Hypothalamus (tissue), 51 donors: ENCODE measurements at places on chromosomes 13 and 19.
A peak's percentile ranks its signal among the peaks of the same experiment; 100 is the strongest.

DNA sequence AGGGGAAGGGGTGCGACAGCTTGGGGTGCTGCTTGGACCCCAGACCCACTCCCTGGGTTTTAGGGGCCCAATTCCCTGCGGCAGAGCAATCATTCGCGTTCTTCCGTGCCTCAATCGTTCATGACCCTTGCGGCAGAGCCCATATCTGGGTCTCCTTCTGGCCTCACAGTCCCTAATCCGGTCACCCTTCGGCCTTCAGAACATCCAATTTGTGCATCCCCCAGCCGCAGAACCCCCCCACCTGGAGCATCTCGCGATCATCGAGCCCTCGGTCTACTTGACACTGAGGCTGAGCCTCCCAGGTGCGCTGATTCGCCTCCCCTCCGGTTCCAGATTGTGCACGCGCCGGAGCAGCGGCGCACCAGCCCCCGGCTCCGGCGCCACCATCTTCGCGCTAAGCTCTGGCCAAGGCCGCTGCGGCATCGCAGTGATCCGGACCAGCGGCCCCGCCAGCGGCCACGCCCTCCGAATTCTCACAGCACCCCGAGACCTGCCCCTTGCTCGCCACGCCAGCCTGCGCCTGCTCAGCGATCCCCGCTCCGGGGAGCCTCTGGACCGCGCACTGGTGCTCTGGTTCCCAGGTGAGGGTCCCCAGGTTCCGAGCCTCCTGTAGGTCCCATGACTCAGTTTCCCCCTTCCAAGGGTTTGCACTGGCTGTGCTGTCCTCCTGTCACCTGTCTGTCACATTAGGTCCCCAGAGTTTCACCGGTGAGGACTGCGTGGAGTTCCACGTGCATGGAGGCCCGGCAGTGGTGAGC is 501 bp downstream of the GTPBP3 start:
- no peak for DNase-seq

DNA sequence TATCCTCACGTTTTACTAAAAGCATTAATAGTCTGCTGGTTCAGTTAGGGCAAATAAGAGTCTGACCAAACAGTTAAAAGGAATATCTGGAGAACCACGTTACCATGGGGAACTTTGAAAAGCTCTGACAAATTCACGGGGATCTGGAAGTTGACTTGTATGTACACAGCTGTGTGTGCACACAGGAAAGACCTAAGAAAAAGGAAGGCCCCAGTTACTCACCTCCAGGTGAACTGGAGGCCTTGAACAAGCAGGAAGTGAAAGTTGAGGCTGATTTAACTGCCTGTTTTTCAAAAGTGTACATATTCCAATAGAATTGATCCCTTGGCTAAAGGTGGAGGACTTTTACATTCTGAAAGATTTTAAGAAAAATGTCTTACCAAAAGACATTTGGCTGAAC is 1891.6 kb upstream of the PCDH20 start:
- no peak for DNase-seq

DNA sequence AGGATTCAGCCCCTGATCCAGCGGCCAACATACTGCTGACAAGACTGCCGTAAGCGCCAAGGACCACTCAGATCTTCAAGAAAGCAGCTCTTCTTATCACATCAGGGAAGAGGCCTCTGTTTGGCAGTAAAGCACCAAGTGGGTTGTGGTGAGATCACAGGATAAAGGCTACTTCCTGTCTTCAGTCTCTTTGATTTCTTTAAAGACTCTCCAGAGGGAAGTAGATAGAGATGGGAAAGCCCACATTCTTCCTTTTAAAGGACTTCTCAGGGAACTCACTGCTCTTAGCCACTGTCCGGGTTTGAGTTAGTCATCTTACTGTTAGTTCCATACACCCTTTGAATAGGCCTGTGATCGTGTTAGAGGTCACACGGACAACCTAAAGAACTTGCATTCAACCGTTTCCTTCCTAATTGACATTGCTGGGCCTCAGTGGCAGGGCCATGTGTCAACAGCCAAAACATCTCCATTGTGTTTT is 47.2 kb upstream of the POMP start:
- no peak for DNase-seq

GRCh38 chr13:101917475-101917810 is 465.0 kb downstream of the ITGBL1 start:
- peak; percentile 30 for DNase-seq

DNA sequence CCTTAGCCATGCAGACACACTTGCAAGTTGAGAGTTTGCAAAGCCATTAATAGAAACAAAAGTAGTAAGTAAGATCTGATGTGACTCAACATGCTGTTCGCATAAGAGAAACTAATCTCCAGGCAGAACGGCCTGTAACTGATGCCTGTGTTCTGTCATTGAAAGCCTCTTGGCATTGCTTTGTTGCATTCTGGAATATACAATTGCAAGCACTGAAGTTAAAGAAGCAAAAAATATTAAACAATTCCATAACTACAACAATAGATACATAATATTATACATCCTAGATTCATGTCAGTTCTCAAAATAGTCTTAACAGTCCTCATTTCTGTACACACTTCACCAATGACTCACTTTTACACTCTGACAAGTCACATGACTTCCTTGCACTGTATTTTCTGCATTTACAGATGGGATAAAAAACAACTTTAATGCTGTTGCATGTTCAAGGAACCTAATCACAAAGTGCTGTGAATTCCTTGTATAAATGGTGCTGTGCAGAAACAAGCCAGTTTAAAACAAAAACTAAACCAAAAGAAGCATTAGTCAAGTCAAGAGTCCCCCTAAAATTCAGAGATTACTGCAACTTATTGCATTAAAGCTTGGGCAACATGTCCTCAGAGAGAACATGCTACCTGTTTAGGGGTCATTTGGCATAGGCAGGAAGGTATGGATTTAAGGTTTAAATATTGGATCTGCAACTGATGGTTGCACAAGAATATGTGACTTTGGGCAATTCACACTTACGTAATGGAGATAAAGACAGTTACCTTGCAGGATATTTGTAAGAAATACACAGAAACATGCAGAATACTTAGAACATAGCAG is 79.5 kb upstream of the SERP2 start:
- DNase-seq: no peak

- DNase-seq: no peak
Observed at GRCh38 chr13:46297361-46297811, 85.7 kb downstream of the LRRC63 start.

DNA sequence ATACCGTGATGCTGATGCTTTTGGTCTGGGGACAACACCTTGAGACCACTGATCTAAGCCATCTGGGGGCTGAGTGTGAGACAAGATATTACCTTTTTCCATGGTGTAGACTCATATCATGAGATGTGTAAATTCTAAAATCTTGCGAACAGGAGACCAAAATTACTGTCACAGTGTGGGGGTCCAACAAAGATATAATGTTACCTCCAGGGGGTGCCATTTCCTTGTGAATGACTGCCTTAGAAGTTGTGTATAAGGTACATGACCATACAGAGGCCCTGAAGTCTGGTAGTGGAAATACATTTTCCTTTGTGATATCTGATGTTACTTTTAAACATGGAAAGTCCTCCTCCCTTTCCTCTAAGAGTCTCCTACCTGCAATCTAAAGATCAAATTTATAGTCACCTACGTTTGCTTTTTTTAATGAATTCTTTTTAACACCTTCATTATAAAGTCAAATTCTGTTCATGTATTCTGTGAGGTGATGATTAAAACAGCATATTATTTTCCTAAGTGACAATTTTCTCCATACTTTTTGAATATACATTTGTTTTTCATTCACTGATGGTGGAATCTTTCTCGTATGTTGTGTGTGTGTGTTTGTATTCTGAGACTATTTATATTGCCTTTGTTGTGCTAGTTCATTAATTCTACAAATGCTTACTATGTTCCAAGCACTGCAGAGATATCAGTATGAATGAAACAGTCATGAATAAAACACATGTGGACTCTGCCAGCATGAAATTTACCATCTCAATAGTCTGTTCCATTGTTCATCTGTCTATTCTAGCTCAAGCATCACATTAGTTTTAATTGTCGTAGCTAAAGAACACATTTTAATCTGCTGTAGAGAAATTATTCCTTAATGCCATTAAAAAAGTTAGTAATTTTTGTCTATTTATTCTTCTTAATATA is 113.7 kb downstream of the RFC3 start:
- peak; percentile 5 for DNase-seq

- no peak for DNase-seq
Observed at GRCh38 chr19:5032101-5032967, 63.4 kb downstream of the KDM4B start.

DNA sequence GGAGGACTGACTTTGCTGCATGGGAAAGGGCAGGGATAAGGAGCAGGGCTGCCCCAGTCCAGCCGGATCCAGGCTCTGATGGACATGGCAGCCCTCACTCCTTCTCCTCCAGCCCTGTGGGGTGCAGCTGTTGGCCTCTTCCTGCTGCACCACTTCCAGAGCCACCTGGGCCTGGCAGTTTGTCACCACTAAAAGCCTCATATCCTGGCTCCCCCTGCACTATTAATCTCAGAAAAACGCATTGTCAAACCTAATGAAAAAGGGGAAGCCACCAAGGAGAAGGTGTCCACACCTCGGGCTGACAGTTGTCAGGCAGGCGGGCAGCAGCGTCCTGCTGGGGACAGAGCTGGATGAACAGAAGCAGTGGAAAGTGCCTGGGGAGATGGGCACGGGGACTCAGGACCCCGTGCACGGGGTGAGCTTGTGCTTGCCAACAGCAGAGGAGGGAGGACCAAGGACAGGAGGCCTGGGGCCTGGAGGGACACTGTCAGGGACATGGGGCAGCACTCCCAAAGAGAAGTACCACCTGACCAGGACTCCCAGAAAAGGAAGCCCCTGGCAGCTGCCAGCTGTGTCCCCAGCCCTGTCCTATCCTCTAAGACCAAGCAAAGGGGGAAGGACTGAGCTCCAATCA is 151.1 kb upstream of the TSHZ3 start:
- no peak for DNase-seq

DNA sequence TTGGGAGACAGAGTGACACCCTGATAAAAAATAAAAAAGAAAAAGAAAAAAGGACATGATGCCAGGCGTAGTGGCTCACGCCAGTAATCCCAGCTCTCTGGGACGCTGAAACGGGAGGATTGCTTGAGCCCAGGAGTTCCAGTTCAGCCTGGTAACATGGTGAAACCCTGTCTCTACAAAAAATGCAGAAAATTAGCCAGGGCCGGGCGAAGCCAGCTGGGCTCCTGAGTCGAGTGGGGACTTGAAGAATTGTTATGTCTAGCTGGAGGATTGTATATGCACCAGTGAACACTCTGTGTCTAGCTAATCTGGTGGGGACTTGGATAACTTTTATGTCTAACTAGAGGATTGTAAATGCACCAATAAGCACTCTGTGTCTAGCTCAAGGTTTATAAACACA is 32.3 kb downstream of the TMPRSS9 start:
- no peak for DNase-seq

DNA sequence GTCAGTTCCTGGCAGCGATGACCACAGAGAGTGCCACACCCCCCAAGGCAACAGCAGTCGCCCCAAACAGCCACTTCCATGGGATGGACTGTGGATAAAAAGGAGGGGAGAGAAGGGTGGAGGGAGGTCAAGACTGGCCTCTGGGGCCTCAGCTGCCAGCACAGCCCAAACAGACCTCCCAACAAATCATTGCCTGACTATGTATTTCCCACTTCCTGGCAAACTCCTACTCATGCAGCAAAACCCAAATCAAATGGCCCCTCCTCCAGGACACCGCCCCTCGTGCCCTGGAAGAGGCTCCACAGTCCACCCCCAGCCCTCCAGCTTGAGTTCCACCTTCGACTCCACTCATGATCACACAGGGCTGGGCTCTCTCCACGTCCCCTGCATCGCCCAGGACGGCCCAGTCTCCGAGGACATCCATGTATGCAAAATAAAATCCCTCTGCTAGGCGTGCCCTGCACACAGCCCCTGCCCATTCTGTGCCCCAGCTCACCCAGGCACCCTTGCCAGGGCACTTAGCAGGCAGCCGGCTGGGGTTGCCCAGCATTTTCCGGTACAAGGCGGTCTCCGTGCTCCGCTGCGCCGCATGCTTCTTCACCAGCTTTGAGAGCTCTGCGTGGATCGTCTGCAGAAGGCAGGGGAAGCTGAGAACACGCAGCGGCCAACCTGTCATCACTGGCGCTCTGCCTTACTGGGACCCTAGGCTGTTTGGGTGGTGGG is 10.5 kb upstream of the ELL start:
- DNase-seq: no peak

- DNase-seq: no peak
Observed at GRCh38 chr19:3781603-3782002, 4.6 kb downstream of the MATK start.

DNA sequence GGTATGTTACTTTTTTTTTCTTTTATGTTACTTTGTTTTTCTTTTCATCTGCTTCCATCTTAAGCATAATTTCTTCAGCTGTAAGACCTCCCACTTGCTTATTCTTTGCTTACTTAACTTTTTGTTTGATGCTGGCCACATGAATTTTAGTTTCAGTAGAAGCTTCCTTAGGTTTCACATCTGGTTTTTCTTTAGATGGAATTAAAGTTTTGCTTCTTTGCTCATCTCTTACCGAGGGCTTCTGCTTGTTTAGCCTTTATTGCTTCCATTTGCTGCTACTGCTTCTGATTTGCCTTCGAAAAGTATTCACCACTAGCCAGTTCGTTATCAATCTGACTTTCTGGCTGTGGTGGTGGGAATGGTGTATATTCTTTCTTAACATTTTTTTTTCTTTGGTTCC is 90.9 kb downstream of the GJA3 start:
- no peak for DNase-seq

- no peak for DNase-seq
Observed at GRCh38 chr13:70732611-70733010, 624.4 kb upstream of the KLHL1 start.

- no peak for DNase-seq
Observed at GRCh38 chr13:73924607-73925006, 209.6 kb downstream of the KLF12 start.

DNA sequence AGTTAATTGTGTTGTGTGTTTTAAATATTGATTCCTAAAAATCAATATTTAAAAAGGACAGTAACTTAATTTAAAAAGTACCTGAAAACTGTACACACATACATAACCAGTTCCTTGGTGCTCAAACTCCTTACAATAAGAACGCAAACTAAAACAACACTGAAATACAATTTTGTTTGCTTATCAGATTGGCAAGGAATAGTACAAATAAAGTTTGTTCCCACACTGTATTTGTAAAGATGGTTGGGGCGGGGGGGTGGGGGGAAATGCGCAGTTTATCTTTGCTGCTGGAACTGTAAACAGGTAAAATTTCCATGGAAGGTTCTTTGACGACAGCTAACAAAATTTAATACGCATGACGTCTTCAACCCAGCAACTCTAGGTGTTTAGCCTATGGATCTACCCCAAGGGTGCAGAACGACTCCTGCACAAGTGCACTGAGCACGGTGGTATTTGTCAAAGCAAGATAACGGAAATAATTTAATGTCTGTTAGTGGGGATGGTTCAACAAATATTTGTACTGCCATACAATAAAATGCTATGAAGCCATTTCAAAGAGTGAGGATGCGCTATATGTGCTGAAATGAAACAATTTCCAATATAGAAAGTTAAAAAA is 96.5 kb downstream of the ING1 start:
- no peak for DNase-seq

GRCh38 chr13:54750521-54750920 is 1721.9 kb downstream of the OLFM4 start:
- DNase-seq: no peak

- no peak for DNase-seq
Observed at GRCh38 chr13:51225029-51225428, 2.8 kb downstream of the FAM124A start.
